ENCODE measurements at places on chromosomes 6 and 20.

- no peak for DNase-seq
Measured at GRCh38 chr20:43761386-43762340, 34.9 kb upstream of the GTSF1L start.

DNA sequence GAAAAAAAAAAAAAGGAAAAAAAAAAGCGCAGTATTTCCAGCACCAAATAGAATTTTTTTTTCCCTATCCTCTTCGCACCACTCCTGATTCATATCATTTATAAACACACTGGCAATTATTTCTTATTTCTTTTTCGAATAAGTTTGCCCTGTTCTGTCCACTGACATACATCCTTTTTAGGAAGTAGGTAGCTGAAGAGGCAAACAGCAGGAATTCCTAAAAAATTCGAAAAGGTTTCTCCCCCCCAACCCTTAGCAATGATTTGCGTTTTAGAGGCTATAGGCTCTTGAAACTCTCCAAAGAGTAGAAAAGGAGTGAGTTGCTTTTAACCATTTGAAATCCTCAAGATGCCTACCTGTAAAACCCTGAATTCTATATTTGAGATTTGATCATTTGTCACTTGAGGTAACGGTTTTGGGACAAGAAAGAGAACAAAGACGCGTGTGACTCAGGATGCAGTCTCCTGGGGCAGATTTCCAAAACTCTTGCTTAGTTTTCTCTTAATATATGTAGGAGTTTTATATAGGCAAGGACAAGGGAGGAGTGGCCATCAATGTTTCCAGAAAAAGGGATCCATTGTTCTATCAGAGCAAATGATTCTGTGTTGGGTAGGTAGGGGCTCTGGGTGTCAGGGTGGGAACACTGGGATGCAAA lies 531 bp upstream of the CCN2 start:
- no peak for DNase-seq

DNA sequence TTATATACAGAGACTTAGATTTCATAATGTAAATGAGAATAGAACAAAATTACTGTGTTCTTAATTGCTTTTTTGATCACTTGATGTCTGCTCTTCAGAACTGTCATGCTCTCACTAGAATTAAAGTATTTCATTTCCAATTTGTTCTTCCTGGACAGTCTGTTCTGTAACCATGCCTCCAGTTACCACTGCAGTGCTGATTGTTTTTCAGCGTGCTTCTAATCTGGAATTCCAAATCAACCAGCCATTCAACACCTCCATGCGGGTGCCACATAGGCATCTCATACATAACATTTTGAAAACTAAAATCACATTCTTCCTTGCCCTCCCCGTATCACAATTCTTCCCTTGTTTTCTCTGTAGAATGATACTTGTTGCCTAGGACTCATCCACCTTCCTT lies 132.8 kb downstream of the QKI start:
- no peak for DNase-seq

GRCh38 chr20:59811681-59812171 lies 121.7 kb downstream of the SYCP2 start:
- DNase-seq = no peak

GRCh38 chr6:119444642-119445557 lies 95.3 kb upstream of the MAN1A1 start:
- DNase-seq = no peak
